T-cell (primary cell): ENCODE measurements at places on chromosomes 1 and 21.
A peak's percentile ranks its signal among the peaks of the same experiment; 100 is the strongest.

- no peak overlapping the region for H3K27ac ChIP-seq
- no peaks in the 10 kb centered on the region for H3K36me3 ChIP-seq
- DNase-seq = no peak
- no peaks in the 10 kb centered on the region for H3K4me1 ChIP-seq
- no peaks in the 10 kb centered on the region for H3K27me3 ChIP-seq
These were observed 1.2 kb downstream of the HMGCS2 start for GRCh38 chr1:119767486-119767885.

DNA sequence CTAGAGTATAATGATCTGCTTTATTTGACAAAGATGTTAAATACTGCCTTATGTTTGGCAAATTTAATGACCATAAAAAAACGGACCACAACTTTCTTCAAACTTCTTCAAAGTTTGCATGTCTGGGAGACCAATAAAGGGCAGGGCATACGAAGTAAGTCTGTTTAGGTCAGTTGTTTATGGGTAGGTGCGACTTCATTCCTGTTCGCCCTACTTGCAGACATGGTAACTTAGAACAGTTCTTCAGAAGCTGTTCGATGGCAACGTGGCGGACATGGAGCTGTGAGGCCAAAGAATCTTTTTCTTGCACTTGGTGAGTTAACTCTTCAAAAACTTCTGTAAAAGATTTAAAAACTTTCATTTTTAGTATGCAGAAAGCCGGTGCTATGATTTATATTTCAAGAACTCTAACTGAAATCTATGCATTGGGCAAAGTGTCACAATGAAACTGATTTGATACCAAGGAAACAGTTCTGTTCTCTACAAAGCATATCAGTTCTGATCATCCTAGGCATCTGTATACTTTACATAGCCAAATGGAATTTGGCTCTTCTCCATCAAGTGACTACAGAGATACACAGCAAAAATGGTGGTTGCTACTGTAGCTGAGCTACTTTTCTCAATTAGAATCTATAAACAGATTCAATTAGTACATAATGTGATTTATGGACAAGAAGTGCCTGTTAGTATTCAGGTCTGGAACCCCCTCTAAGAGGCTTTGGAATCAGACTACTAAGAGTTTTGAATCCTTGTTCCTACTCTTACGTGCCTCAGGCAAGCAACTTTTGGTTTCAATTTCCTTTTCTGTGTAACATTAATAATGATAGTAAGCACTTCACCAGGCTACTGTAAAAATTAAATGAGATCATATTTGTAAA, 25.7 kb downstream of the C21orf91 start:
- no peak for DNase-seq
- H3K36me3 ChIP-seq = peaks cover 11% of the 10 kb centered on the region
- H3K4me1 ChIP-seq = peaks cover 25% of the 10 kb centered on the region

GRCh38 chr1:15618655-15619525, 1.6 kb downstream of the DDI2 start:
- DNase-seq = no peak
- H3K36me3 ChIP-seq = no peaks in the 10 kb centered on the region
- peak overlapping the region; percentile 81 for H3K27ac ChIP-seq
- no peaks in the 10 kb centered on the region for H3K27me3 ChIP-seq

- H3K27me3 ChIP-seq = no peaks in the 10 kb centered on the region
- no peaks in the 10 kb centered on the region for H3K36me3 ChIP-seq
- no peak overlapping the region for H3K27ac ChIP-seq
- H3K4me3 ChIP-seq = no peak overlapping the region
- DNase-seq = no peak
These were observed 124.2 kb downstream of the KCNJ6 start for GRCh38 chr21:37792046-37792445.

- no peaks in the 10 kb centered on the region for H3K36me3 ChIP-seq
- no peak for DNase-seq
- no peak overlapping the region for H3K27ac ChIP-seq
- H3K4me3 ChIP-seq = no peak overlapping the region
These were observed 19.4 kb downstream of the TMEM81 start for GRCh38 chr1:205064741-205065316.

- no peaks in the 10 kb centered on the region for H3K27me3 ChIP-seq
- H3K27ac ChIP-seq = no peak overlapping the region
- no peaks in the 10 kb centered on the region for H3K4me1 ChIP-seq
- no peak overlapping the region for H3K4me3 ChIP-seq
- no peak for DNase-seq
These were observed 21.7 kb upstream of the FAAH start for GRCh38 chr1:46372431-46372830.

- H3K27ac ChIP-seq = no peak overlapping the region
- no peaks in the 10 kb centered on the region for H3K27me3 ChIP-seq
- H3K36me3 ChIP-seq = peaks cover 30% of the 10 kb centered on the region
- no peak overlapping the region for H3K4me3 ChIP-seq
- no peaks in the 10 kb centered on the region for H3K4me1 ChIP-seq
These were observed 12.2 kb upstream of the CCDC27 start for GRCh38 chr1:3740042-3740441.

DNA sequence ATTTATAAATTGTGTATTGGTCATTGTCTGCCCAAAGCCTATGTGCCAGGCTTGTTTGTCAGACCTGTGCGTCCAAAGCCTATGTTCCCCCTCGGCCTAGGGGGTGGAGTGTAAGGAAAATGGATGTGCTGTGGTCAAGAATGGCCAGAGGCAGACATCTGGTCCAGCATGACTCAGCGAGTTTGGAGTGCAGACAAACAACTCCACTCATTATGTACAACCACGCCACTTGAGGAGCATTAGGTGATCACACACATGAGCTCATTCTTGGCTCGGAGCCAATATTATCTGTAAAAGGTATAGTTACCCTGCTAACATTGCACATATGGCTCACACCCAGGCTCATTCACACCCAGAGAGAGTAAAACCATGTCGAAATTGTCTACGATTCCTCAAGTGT, 1047.6 kb upstream of the ADGRL4 start:
- H3K27ac ChIP-seq = no peak overlapping the region
- no peak overlapping the region for H3K4me3 ChIP-seq
- no peak for DNase-seq
- no peaks in the 10 kb centered on the region for H3K4me1 ChIP-seq
- no peaks in the 10 kb centered on the region for H3K36me3 ChIP-seq

DNA sequence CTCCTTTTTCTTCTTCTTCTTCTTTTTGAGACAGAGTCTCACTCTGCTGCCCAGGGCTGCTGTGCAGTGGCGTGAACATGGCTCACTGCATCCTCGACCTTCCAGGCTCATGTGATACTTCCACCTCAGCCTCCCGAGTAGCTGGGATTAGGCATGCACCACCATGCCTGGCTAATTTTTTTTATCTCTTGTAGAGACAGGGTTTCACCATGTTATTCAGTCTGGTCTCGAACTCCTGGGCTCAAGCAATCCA, 13.0 kb upstream of the PADI1 start:
- H3K4me3 ChIP-seq = no peak overlapping the region
- H3K27me3 ChIP-seq = no peaks in the 10 kb centered on the region
- no peaks in the 10 kb centered on the region for H3K36me3 ChIP-seq
- no peak for DNase-seq
- no peaks in the 10 kb centered on the region for H3K4me1 ChIP-seq

DNA sequence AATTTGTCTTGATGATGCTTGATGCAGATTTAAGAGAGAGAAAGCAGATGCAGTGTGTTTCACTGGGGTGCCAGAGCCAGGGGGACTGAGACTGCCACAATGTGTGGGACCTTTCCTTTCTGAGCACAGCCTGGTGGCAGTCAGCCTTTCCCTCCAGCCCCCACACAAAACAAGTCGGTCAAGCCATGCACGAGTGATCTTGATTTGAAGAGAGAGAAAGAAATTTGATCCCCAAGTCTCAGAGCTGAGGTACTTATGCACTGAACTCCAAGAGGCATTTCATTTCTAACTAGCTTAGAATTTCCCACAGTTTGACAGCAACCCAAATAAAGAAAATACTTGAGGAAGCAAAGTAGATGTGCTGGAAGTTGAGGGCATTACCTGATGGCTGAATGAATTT, 193.8 kb downstream of the ST6GALNAC3 start:
- no peaks in the 10 kb centered on the region for H3K36me3 ChIP-seq
- H3K27ac ChIP-seq = no peak overlapping the region
- H3K4me3 ChIP-seq = no peak overlapping the region
- peaks cover 37% of the 10 kb centered on the region for H3K4me1 ChIP-seq
- DNase-seq = no peak
- no peaks in the 10 kb centered on the region for H3K27me3 ChIP-seq

- H3K27ac ChIP-seq = peak overlapping the region; percentile 27
- no peaks in the 10 kb centered on the region for H3K36me3 ChIP-seq
These were observed 1.7 kb downstream of the PIP5K1A start for GRCh38 chr1:151199873-151200581.

DNA sequence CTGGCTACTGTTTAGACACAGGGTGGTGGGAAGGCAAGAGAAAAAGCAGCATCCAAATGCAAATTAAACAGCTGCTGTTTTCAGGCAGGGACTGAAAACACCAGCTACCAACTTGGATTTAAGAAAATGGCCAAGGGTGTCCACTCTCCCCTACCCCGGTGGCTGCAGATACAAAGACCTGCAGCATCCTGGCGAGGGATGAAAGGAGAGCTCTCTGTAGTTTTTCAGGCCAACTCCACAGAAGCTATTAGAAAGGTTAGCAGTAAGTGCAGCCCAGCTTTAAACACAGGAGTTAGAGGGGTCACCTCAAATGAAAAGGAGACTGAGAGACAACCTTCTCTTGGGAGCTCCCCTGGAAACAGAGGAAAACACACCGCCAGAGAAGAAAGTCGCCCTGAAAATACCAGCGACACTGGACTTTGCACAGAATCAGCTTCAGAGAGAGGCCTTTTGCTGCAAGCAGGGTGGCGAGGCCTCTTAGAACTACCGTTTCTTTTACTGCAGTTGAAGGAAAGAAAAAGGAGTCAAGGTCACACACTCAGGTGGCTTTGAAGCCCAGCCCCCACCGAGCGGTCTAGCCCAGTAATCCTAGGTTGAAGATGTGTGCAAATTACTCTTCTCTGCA, 74.4 kb upstream of the TIAM1 start:
- no peaks in the 10 kb centered on the region for H3K27me3 ChIP-seq
- no peaks in the 10 kb centered on the region for H3K4me1 ChIP-seq
- DNase-seq = no peak
- H3K4me3 ChIP-seq = no peak overlapping the region
- no peak overlapping the region for H3K27ac ChIP-seq
- no peaks in the 10 kb centered on the region for H3K36me3 ChIP-seq

- no peak for DNase-seq
- H3K27me3 ChIP-seq = no peaks in the 10 kb centered on the region
- H3K4me3 ChIP-seq = no peak overlapping the region
- H3K36me3 ChIP-seq = no peaks in the 10 kb centered on the region
- no peak overlapping the region for H3K27ac ChIP-seq
- H3K4me1 ChIP-seq = no peaks in the 10 kb centered on the region
These were observed 139.0 kb downstream of the GLIS1 start for GRCh38 chr1:53600001-53600400.

- H3K27me3 ChIP-seq = no peaks in the 10 kb centered on the region
- DNase-seq = no peak
- no peaks in the 10 kb centered on the region for H3K4me1 ChIP-seq
- no peaks in the 10 kb centered on the region for H3K36me3 ChIP-seq
- H3K27ac ChIP-seq = no peak overlapping the region
These were observed 19.4 kb downstream of the GADD45A start for GRCh38 chr1:67704351-67704750.

- H3K4me1 ChIP-seq = no peaks in the 10 kb centered on the region
- no peak overlapping the region for H3K27ac ChIP-seq
- H3K27me3 ChIP-seq = no peaks in the 10 kb centered on the region
- no peaks in the 10 kb centered on the region for H3K36me3 ChIP-seq
- no peak overlapping the region for H3K4me3 ChIP-seq
- no peak for DNase-seq
These were observed 1023.8 kb downstream of the MRPL39 start for GRCh38 chr21:24583473-24583872.

GRCh38 chr1:246629976-246630375, 63.7 kb downstream of the CNST start:
- H3K27me3 ChIP-seq = no peaks in the 10 kb centered on the region
- no peak overlapping the region for H3K4me3 ChIP-seq
- no peak for DNase-seq
- no peaks in the 10 kb centered on the region for H3K4me1 ChIP-seq

DNA sequence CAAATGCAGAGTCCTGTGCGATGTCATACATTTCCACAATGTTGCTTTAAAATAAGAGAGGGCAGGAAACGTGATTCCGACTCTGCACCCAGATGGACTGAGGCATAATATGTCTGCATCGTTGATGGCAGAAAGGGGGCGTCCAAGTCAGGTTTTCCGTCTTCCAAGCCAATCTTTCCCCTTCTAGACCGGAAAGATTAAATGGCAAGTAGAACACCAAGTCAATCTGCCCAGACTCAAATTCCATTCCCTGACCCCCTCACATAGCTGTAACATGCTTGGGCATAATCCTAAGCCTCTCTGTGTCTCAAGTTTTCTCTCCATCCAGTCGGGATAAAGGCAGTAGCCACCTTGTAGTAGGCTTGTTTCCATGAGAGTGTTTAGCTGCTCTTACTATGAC, 14.4 kb downstream of the PCP4 start:
- no peaks in the 10 kb centered on the region for H3K27me3 ChIP-seq
- DNase-seq = no peak
- H3K27ac ChIP-seq = no peak overlapping the region
- no peaks in the 10 kb centered on the region for H3K36me3 ChIP-seq
- H3K4me3 ChIP-seq = no peak overlapping the region

DNA sequence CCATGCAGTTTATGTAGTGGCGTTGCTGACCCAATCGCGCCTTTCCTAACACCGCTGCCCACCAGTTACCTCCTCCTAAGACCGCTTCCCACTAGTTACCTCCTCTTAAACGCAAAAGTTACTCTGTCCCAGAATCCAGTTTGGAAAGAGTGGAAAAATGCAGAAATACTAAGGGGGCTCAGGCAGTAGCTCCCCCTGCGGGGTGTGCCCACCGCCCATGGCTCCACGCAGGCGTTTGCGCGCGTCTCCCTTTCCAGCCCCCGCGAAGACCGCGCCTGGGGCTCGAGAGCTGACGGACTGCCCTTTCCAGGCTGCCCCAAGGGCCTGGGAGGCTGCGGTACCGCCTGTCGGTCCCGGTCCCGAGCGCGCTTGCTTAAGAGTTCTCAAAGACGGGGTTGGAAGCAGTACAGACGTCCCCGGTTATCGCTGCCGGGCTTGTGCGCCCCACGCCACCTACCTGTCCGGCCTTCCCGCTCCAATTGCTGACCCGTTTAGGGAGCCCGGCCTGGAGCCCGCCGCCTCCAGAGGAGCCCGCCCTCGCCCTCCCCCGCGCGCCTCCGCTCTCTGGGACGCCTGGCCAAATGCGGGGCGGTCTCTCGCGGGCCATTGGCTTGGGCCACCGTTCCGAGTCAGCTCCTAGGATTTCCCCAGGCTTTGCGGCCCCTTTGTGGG, 414.1 kb upstream of the ESRRG start:
- no peak overlapping the region for H3K27ac ChIP-seq
- peaks cover 68% of the 10 kb centered on the region for H3K27me3 ChIP-seq
- no peaks in the 10 kb centered on the region for H3K4me1 ChIP-seq
- DNase-seq = no peak

DNA sequence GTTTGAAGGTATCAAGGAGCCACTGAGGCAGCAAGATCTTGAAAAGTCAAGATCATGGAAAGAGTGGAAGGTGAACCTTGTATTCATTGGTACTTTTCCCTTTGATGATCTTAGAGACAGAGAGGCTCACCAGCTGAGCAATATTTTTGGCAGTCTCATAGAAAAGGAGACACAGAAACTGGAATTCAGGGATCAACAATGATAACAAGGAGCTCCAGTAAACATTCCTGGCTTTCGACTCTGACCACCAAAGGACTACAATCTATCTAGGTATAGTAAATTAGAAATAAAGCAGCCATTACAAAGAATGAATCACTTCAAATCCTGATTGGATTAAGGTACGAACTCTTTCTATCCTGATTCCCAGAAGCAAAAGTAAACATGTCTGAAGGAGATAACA, 615.4 kb downstream of the KIF26B start:
- H3K4me1 ChIP-seq = no peaks in the 10 kb centered on the region
- H3K4me3 ChIP-seq = no peak overlapping the region
- no peaks in the 10 kb centered on the region for H3K36me3 ChIP-seq
- DNase-seq = no peak
- no peaks in the 10 kb centered on the region for H3K27me3 ChIP-seq
